AG08396 (cell line): ENCODE measurements at places on chromosomes 2 and 18.

DNA sequence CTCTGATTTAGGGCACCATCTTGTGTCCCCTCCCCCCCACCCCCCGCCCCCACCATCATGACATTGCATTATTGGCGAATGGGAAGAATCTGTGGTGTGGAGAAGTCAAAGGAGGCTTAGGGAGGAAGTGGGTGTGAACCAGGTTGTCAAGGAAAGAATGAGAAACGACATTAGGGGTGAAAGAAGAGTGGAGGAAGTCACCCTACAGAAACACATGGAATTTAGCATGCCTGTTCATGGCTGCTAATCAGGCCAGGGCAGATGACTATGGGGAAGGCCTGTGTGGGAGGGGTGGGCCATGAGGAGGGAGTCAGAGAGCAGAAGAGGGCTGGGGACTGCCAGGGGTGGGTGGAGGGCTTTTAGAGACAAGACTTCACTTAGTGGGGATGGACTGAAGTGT lies 81.6 kb downstream of the AOX1 start:
- no peak for DNase-seq

GRCh38 chr2:161746891-161747535 lies 122.8 kb downstream of the SLC4A10 start:
- no peak for DNase-seq

GRCh38 chr2:149188291-149188690 lies 142.1 kb upstream of the LYPD6 start:
- DNase-seq = no peak

- DNase-seq = no peak
Measured at GRCh38 chr2:12451726-12452125, 265.0 kb upstream of the TRIB2 start.

GRCh38 chr18:23537274-23537673 lies 34.0 kb downstream of the RMC1 start:
- DNase-seq = no peak

DNA sequence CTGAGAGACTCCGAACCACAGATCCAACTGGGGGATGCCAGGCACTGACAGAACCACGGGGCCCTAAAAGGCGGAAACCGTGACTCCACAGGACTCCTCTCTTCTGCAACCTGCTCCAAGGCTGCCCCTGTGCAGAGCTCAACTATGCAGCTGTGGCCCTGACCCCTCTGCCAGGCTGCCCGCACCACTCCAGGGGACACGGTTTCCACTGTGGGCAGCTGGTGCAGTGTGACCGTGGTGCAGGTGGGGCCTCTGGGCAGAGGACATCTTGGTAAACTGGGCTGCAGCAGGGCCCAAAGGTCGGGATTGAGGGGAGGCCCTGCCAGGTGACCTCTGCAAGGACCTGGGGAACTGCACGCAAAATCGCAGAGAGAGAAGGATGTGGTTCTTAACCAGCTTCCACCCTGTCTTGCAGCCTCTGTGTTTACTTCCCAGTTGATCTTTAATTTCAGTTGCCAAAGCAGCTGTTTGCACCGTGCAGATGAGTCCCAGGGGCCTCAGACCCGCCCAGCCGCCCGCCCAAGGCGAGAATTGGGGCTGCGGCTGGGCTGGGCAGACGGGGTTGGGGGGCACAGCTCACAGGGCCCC lies 104.6 kb upstream of the CTDP1 start:
- DNase-seq = no peak

DNA sequence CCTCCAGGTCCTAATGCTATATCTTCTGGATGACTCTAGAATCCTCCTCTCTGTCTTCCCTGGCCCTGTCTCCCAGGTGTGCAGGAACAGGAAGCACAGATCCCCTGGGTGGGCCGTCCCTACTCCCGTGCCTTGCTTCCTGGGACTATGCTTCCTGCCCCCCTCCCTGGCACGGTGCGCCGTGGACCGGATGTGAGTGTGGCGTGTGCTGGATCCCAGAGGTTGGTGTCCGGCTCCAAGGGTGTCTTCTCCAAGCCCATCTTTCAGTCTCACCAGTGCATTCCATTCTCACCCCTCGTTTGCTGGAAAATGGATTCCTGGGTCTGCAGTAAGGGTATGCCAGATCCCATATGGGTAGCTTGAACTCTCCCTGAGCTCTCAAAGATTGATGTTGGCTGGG lies 144.4 kb upstream of the TWIST2 start:
- no peak for DNase-seq

- DNase-seq = no peak
Measured at GRCh38 chr2:111178730-111179405, 58.2 kb downstream of the BCL2L11 start.

- DNase-seq = no peak
Measured at GRCh38 chr2:43303889-43304288, 77.5 kb upstream of the ZFP36L2 start.

DNA sequence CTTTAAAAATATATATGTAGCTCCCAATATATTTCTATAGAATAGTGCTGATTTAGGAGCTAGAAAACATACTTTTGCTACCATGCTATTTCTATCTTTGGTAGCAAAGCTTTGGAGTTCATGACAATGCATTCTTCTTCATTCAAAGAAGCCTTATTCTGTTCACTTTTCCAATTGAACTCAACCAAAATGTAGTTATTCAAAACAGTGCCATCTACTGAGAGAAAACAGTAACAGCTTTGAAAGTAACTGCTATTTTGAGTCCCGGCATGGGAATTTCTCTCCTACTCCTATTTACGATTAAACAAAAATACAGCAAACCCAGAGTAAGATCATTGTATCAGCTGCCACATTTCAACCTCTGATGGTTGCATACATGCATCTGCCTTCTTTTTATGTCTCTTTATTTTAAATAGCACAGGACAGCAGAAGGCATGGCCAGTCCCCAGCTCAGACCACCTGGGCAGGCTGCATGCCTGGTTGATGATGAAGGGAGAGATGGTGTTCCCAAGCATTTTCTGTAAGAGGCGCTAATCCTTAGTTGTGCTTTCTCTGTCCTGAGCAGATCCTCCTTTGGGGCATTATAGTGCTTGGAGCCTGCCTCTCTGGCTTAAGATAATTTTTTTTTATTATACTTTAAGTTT lies 69.7 kb upstream of the SULT1C3 start:
- DNase-seq = peak; percentile 9

- no peak for DNase-seq
Measured at GRCh38 chr2:52128081-52128480, 1096.1 kb upstream of the NRXN1 start.

- no peak for DNase-seq
Measured at GRCh38 chr2:137892739-137893138, 71.5 kb upstream of the HNMT start.

- DNase-seq = no peak
Measured at GRCh38 chr2:236172255-236173035, 4.3 kb upstream of the GBX2 start.

DNA sequence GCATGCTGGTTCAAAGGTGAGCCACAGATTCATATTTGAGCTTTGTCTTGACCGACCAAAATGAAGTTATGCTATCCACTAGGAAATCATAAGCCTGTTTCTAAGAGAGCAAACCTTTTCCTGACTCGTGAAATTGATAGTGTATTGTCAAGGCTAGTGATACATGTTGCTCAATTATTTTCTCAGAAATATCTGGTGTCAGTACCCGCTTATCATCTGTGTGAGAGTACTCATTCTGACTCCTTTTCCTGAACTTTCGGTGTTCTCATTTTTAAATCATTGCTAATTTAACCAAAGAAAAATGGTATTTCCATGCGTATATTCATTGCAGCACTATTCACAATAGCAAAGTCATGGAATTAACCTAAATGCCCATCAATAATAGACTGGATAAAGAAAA lies 56.2 kb downstream of the SGPP2 start:
- DNase-seq = no peak

GRCh38 chr2:58120626-58121229 lies 74.1 kb downstream of the VRK2 start:
- DNase-seq = no peak

GRCh38 chr2:62447411-62447810 lies 58.6 kb downstream of the TMEM17 start:
- DNase-seq = no peak

GRCh38 chr2:54531558-54531957 lies 75.4 kb downstream of the SPTBN1 start:
- no peak for DNase-seq

- DNase-seq = no peak
Measured at GRCh38 chr2:9462313-9462712, 12.0 kb upstream of the IAH1 start.

DNA sequence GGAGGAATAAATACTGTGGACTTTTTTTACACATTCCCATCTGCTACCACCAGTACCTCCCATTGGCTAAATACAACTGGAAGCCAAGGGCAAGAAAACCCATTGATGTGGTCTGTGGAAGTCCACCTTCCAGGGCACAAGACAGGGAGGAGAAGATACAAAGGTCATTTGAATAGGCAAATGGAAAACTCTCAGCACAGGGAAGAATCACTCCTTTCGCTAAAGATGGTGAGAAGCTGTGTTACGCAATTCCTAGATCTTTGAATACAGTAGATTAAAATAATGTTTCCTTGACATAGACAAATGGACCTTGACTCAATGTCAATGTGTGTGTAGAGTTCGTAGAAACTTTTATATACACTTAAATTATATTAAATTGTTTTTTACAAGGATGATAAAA lies 70.9 kb upstream of the ERBB4 start:
- no peak for DNase-seq

- DNase-seq = no peak
Measured at GRCh38 chr2:8692783-8693156, 10.9 kb downstream of the ID2 start.

- peak; percentile 39 for DNase-seq
Measured at GRCh38 chr2:241354668-241355658, 1.1 kb upstream of the FARP2 start.

DNA sequence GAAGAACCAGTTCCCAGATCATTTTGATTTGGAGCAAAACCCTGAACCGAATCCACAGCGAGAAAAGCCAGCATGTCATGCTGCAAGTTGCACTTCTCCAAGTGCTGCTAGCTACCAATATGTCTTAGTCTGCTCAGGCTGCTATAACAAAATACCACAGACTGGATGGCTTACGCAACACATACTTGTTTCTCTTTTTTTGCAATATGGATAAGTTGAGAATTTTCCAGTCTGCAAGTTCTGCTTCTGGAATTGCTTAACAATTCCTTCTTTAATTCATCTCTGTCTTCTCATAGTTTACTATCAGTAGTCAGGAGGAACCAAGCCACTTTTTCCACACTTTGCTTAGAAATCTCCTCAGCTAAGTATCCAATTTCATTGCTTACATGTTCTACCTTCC lies 105.9 kb upstream of the RBBP8 start:
- DNase-seq = no peak

GRCh38 chr2:17540813-17541530 lies 476 bp downstream of the VSNL1 start:
- DNase-seq = no peak

DNA sequence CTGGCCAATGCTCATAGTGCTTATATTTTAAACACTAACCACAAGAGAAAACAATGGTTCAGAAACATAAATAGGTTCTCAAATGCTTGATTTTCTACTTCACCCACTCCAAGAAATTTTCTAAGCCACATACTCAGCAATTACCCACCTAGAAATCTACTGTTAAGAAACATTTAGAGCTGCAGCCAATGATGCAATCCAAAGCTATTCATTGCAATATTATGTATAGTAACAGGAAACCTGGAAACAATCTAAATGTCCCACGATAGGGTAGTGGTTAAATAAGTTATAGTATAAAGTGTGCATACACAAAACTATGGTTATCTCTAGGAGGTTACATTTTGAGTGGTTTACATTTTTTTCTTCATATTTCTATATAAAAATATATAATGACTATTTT lies 5.7 kb downstream of the FAM237A start:
- no peak for DNase-seq

GRCh38 chr2:1910021-1910420 lies 165.7 kb upstream of the PXDN start:
- DNase-seq = no peak

- DNase-seq = no peak
Measured at GRCh38 chr18:39033312-39033711, 1467.7 kb upstream of the CELF4 start.

GRCh38 chr2:224657349-224657748 lies 58.8 kb downstream of the CCDC195 start:
- no peak for DNase-seq

DNA sequence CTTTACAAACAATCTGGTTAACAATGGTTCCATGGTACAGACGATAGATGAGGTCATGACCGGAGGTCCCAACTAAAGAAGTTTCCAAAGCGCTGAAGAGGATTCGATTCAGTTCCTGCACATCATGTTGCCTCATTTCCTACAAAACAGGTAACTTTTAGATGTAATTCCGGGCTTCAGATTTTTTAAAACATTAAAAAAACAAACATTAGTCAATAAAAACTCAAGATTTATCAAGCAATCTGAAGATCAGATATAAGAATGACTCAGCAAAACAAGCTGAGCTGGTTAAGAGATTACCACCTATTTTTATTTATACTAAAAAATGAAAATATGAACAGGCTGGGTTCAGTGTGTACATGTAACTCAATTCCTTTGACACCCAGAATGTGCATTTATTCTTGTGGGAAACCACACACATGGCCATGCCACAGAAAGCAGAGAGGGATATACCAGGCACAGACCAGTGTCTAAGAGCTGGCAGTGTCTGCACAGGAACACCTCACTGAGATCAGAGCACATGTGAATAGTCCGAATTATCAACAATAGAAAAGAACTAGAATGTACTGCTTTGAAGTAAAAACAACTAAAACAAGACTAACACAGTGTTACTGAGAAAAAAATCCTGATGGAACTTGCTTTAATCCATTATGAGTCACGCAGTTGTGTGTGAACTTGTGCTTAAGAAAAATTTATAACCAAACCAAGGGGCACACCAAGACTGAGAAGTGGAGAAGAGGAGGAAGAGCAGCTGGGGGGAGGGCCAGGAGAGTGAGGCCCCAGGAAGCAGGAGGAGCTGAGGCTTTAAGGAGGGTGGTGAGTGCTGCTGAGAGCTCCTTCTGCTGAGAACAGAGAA lies 9.5 kb downstream of the USP40 start:
- no peak for DNase-seq

DNA sequence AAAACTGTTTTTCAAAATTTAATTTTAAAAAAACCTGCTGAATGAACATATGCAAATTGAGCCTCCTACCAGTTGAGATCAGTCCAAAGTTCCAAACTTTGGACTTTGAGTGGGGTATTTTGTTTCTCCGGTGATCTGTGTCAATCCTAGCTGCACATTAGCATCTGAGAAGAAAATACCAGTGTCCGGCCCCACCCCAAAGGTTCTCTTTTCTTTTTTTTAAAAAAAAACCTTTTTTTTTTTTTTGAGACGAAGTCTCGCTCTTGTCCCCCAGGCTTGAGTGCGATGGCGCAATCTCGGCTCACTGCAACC lies 91.7 kb downstream of the SEPTIN10 start:
- no peak for DNase-seq
